Stimulated activated CD8-positive, alpha-beta memory T cell treated with anti-CD3 and anti-CD28 coated beads, Interleukin-4, amount 100 ng/mL, for 1 hour (primary cell): ENCODE measurements at places on chromosomes 2 and 18.

- no peak for DNase-seq
Observed at GRCh38 chr2:238006510-238006909, 39.7 kb downstream of the UBE2F start.

GRCh38 chr18:69897397-69898108 is 50.1 kb downstream of the CD226 start:
- DNase-seq, result no peak

GRCh38 chr18:48992791-48993555 is 42.2 kb upstream of the SMAD7 start:
- DNase-seq, result no peak

DNA sequence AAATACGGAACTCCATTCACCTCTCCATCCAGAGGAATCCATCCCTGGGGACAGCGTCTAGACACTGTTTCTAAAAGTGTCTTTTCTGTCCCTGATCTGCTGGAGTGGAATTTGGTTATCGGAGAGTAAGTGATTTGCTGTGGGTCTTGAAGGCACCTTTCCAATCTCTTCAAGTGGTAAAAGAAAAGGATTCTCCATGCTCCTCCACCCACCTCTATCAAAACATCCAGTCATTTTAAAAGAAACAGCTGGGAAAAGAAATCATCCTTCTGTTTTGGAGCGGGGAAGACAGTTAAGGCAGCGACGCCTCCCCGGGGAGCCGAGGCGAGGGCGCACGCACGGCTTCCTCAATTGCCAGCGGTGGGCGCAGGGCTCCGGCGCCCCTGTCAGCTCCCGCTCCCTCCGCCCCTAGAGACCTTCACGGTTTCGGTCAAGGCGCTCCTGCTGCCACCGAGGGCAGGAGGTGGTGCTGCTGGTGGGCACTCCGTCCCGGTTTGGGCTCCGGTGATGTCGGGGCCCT is 547 bp downstream of the SLC35F5 start:
- peak; percentile 21 for DNase-seq

DNA sequence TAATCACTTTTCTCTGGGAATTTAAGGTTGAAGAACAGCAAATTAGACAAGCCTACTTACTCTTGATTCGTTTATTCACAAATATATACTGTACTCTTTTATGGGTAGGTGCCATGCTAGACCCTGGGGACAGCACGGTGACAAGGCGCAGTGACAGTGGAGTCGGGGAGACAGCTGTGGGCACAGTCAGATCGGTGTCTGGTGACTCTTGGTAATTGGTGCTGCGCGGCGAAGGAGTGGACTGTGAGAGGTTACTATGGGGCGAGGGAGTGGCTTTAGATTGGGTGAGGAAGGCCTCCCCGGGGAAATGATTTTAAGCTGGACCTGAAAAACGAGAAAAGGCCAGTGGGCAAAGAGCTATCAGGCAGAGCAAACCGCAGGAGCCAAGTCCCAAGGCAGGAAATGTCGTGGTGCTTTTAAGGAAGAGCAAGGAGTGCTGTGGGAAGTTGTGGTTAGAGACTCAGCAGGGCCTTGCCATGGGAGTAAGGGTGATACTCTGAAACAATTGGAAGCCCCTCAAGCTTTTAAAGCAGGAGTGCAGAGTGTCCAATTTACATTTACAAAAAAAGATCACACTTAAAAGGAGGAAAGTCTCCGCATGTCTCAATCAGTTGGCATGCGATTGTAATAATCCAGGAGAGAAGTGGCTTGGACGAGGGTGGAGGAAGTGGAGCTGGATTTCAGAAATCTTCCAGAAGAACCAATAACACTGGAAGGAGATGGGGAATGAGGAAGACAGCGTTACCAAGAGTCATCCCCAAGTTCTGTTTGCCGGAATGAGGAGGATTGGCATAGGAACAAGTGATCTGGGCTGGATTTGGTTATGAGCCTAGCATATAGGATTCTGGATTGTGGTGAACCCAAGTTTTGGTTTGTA is 36.1 kb upstream of the TXNDC2 start:
- no peak for DNase-seq

DNA sequence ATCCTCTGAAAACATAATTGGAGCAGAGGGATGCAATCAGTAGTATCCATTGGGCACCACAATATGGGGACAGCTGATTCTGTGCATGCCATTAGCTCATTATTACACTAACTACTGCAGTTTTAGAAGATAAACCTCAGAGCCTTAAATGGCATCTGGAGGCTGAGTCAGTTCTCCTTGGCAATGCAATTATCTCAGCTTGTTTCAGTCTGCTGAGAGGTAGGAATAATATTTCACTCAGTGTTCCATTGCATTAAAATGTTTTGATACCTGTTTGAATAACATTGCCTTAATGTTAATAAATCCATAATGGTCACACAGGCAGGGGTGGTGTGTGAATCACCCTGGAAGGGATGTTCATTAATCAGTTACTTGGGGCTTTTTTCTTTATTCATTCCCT is 309.6 kb downstream of the LRRTM1 start:
- DNase-seq, result no peak

GRCh38 chr2:147442816-147443215 is 402.0 kb upstream of the ACVR2A start:
- DNase-seq, result no peak

DNA sequence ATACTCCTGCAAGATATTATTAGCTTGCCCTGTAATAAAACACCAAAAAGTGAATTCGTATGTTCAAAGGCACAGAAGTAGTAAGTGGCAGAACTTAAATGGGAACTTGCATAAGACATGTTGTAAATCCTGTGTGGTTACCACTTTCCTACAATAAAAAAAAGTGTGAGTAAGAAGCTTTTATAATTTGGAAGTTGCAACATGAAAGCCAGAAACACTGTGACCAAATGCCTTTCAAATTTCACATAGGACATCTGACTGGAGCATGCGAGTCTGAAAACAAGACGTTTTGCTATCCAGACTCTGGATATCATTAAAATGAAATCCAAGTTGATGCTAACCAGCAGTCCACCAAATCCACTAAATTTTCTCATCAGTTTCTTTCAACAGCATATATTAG is 886.2 kb upstream of the NRXN1 start:
- DNase-seq, result no peak

- no peak for DNase-seq
Observed at GRCh38 chr2:12087175-12087574, 340.7 kb downstream of the LPIN1 start.

DNA sequence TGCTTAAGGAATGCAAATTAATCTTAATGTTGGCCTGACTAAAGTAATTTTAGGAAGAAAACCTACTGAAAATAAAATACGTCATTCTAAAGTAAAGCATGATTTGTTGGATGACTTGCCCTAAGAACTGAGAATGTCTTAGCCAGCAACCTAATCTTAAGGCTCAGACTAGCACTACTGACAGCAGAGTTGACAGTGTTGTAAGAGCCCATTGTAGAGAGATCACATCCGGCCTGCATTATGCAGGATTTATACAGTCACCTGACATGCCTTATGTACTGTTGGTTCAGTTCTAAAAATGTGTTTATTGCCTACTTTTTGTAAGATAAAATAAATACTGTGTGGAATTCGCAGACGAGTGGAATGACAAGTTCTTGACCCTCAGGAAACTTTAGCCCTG is 82.3 kb downstream of the TMEM185B start:
- no peak for DNase-seq
